ENCODE measurements at places on chromosomes 2 and 18. TPM values are rescaled to one million over a fixed set of nuclear protein-coding genes. Genes with fewer than 3 reads are reported as not detected.

- DNase-seq: no peak
Observed at GRCh38 chr2:199543606-199544172, 86.0 kb upstream of the SATB2 start.

DNA sequence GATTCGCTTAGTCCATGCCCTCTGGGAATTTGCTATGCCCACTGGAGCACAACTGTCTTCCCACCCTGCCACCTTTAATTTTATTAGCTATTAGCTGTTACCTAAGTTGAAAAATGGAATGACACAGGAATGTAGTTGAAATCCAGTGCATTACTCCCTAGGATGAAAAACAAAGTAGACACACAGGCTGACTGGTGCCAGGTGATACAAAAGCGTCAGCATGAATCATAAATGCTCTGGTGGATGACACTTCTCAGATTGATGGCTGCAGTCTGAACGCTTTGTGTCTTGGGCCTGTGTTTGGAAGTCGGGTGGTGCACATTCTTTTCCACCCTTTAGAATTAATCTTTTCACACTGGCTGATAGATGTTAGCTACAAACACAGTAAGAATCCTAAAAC, 802.0 kb downstream of the DCC start:
- DNase-seq: no peak

DNA sequence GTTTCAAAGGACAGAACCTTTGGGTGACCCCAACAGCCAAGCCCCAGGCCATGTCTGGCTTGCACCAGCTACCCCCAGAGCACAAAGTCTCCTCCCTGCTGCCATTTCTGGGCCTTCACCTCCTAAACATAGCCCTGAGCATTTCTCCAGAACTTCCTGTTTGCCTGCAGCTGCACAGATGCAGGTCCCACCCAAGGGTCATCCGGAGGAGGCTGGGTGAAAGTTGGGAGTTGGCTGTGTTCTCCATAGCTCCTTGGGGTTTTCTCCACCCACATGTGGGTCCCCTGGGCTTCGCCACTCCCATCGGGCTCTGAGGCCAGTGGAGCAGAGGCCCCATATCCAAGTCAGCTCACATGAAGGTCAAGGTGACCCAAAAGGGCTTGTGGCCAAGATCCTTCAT, 4.3 kb downstream of the TNP1 start:
- no peak for DNase-seq

GRCh38 chr2:154452906-154453493, 245.5 kb upstream of the KCNJ3 start:
- DNase-seq: no peak

GRCh38 chr2:5976531-5977065, 284.4 kb downstream of the SOX11 start:
- DNase-seq: no peak

STAT1 gene
- total RNA-seq: 26.1 TPM

Measured in left lobe of liver (tissue), 2 donors.